ENCODE measurements at places on chromosomes 13 and 19.

DNA sequence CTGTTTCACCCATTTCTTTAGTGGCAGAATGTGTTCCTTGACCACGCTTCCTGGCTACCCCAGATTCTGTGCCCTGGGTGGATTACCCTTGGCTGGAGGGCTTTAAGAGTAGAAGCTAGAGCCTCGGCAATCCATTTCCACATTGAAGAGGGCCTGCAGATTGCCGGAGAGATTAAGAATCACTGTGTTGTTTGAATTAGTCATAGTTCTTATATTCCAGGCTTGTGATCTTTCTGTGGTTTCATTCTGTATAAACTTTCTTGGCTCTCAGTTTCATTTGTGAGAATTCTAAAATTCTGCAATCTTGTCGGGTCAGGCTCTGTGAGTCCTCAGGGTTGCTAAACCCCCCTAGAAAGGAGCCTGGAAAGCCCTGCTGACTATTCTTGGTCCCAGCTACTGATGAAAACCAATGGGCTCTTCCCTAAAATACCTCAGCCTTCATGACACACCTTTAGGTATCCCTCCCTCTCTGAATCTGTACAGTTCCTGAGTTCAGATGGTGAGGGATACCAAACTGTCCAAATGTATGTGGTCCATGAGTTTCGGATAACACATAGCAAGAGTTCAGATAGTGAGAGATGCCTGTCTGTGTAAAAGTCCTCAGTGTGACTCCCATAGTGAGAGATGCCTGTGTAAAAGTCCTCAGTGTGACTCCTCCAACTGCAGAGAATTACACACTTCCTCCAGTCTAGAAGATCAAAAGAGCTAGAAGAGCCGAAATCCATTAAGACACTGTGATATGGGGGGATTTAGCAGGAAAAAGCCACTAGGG lies 4.3 kb downstream of the PHF11 start:
- DNase-seq = peak; percentile 4

GRCh38 chr19:17394891-17395415 lies 957 bp upstream of the CCDC194 start:
- peak; percentile 51 for DNase-seq

DNA sequence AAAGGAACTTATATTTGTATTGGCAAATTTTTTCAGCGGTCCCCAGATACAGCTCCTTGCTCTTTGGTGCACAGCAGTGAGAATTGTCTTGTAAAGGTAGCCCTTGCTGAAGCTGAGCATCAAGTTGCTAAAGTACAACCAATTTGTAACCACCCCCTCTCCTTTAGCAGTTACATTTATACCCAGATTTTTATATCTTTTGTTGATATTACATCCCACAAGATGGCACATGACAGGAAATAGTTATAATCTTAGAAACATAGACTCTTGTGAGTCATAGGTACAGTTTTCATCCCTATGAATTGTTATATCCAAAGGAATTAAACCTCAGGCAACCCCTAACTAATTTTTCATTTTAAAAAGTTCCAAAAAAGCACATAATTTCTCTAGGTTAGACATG lies 523.0 kb upstream of the SLITRK1 start:
- no peak for DNase-seq

GRCh38 chr19:876780-877314 lies 16.1 kb downstream of the MED16 start:
- DNase-seq = no peak

DNA sequence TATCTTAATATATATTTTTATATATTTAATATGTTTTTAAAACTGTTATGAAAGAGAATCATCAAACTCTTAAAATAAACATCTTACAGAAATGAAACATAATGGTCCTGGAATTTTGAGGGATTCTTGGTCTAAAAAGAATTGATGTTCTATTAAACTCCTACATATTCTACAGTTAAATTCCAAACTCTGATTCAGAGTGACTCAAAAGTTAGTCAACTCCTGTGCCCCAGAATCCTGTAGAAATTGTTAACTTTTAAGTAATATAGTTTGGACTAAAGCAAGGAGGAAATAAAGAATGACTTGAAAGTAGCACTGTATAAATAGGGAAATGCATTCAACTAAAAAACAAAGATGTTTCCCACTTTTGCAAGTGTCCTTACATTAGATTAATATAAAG lies 47.7 kb downstream of the FNDC3A start:
- DNase-seq = no peak

- DNase-seq = no peak
These were observed 492.0 kb downstream of the FGF9 start for GRCh38 chr13:22162889-22163288.

DNA sequence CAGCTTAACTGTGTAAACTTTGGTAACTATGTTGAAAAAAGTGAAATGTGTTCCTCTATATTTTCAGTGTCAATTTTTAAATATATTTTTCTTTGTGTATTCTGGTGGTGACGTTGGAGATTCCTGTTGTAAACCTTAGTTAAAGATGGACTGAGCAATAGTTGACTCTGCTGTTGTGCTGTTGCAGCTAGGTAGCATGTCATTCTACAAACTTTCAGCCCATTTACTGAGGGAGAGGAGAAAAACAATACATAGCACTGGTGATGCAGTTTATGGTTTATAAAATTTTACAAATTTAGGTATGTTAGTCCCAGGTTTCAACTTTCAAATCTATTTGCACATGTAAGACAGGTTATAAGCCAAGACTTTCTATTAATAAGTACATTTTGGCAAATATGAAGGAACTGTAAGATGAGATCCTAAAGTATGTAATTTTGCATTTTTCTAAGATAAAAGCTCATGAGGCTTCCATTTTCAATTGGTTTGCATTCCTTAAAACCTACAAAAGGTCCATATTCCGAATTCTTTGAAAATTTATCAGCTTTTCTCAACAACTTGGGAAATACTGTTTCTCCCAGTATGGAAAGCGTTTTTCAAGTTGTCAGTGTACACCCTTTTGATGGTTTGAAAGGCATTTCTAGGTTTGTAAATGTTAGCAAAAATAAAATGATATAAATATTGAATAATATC lies 1.5 kb downstream of the NDFIP2 start:
- no peak for DNase-seq

- DNase-seq = no peak
These were observed 8.3 kb downstream of the LCP1 start for GRCh38 chr13:46173656-46174055.

- no peak for DNase-seq
These were observed 75.3 kb downstream of the RAB20 start for GRCh38 chr13:110486061-110486715.

- DNase-seq = no peak
These were observed 12.3 kb upstream of the ARL11 start for GRCh38 chr13:49615836-49616675.
